ENCODE measurements at places on chromosomes 1 and 21. TPM values are rescaled to one million over a fixed set of nuclear protein-coding genes. Genes with fewer than 3 reads are reported as not detected.
A peak's percentile ranks its signal among the peaks of the same experiment; 100 is the strongest.

DNA sequence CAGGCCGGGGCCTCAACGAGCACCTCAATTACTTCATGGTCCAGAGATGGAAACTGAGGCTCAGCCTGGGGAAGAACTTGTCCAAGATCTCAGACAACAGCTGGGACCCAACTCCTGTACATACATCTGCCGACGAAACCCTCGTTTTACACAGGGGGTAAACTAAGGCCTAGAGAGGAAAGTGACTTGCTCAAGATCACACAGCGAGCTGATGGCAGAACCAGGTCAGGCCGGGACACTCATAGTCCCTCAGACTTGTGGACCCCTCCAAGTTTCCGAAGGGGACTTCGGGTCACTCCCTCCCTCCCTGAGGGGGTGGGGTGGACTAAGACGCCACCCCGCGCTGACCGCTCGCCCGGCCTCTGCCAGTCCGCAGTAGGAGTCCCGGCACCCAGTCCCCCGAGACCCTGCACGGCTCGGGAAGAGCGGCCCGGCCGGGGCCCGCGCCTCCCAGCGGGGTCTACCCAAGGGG is 430 bp downstream of the WASF2 start:
- DNase-seq: no peak

DNA sequence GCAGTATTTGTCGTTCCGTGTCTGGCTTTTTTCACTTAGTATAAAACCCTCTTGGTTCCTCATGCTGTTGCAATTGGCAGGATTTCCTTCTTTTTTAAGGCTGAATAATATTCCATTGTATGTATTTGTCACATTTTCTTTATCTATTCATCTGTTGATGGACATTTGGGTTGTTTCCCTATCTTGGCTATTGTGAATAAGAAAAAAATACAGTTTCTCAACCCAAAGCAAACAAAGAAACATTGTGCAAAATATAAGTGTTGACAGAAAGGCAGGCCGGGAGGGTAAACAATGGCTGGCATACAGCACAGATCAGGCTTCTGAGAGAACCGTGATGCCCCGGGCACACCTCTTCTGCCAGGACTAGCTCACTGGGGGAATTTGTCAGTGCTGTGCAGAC is 26.9 kb downstream of the NENF start:
- no peak for DNase-seq

- DNase-seq: no peak
Observed at GRCh38 chr1:26938659-26939025, 17.1 kb downstream of the NUDC start.

GRCh38 chr1:205422993-205423642 is 1.3 kb upstream of the LEMD1 start:
- no peak for DNase-seq

- peak; percentile 3 for DNase-seq
Observed at GRCh38 chr1:156905651-156906050, 12.1 kb downstream of the PEAR1 start.

- DNase-seq: no peak
Observed at GRCh38 chr1:35111106-35111505, 31.9 kb downstream of the ZMYM1 start.

- no peak for DNase-seq
Observed at GRCh38 chr1:38456531-38456876, 403.1 kb downstream of the RRAGC start.

GRCh38 chr1:145689922-145690321 is 17.2 kb downstream of the PDZK1 start:
- no peak for DNase-seq

DNA sequence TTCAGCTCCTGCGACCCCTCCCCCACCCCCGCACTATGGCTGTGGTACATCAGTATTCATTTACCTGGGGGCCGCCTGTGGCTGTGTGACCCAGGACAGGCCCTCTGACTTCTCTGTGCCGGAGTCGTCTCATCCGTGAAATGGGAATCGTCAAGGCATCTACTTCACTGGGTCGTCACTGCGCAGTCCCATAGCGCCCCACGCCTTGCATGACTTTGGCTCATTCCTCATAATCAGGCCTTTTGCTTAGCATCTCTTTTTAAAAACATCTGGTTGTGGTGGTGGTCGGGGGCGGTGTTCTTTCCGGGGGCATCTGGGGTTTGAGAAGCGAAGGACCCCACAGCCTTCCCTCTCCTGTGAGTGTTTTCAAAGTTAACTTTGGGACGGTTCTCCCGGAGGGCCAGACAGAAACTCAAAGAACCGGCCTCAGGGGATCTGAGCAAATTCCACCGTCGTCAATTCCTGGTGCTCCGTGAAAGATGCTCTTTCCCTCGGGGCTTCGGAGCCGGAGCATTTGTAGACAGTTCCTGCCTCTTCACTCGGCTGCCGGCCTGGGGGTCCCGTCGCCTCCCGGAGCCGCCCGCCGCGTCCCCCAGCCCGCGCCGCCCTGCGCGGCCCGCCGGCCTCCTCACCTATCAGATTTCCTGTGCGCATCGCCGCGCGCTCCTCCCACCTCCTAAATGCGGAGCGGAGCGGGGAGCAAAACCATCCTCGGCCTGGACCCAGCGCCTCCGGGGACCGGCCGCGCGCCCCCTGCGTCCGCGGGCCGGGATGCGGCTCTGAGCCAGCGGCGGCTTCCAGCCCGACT is at the start of gene B3GALT5:
Gene B3GALT5 (plus strand): TSS at position 708 of the 808 bp plus-strand sequence. CDS start 47,620 bp downstream, outside the sequence.
- DNase-seq: peak; percentile 53

The RAB3B gene
- 3.5 TPM for total RNA-seq

The CNKSR1 gene
- total RNA-seq: 65.7 TPM

The LCE1A gene
- not detected for total RNA-seq

The IL22RA1 gene
- 13.8 TPM for total RNA-seq

All from mucosa of descending colon (tissue), 3 donors.